ENCODE measurements at places on chromosomes 6 and 20. TPM values are rescaled to one million over a fixed set of nuclear protein-coding genes. Genes with fewer than 3 reads are reported as not detected.

- H3K4me3 ChIP-seq = peak overlapping the region; percentile 36
- no peaks in the 10 kb centered on the region for H3K36me3 ChIP-seq
- H3K4me1 ChIP-seq = peaks cover 45% of the 10 kb centered on the region
- DNase-seq = peak; percentile 95
- H3K27me3 ChIP-seq = no peaks in the 10 kb centered on the region
These were observed 31.0 kb upstream of the EZR start for GRCh38 chr6:158849899-158850806.

GRCh38 chr6:158568549-158568948, 8.7 kb downstream of the TMEM181 start:
- no peak for DNase-seq
- H3K36me3 ChIP-seq = no peaks in the 10 kb centered on the region
- no peaks in the 10 kb centered on the region for H3K27me3 ChIP-seq
- H3K4me3 ChIP-seq = no peak overlapping the region
- H3K4me1 ChIP-seq = peaks cover 7% of the 10 kb centered on the region

The TGM2 gene
- total RNA-seq = 113 TPM

DNA sequence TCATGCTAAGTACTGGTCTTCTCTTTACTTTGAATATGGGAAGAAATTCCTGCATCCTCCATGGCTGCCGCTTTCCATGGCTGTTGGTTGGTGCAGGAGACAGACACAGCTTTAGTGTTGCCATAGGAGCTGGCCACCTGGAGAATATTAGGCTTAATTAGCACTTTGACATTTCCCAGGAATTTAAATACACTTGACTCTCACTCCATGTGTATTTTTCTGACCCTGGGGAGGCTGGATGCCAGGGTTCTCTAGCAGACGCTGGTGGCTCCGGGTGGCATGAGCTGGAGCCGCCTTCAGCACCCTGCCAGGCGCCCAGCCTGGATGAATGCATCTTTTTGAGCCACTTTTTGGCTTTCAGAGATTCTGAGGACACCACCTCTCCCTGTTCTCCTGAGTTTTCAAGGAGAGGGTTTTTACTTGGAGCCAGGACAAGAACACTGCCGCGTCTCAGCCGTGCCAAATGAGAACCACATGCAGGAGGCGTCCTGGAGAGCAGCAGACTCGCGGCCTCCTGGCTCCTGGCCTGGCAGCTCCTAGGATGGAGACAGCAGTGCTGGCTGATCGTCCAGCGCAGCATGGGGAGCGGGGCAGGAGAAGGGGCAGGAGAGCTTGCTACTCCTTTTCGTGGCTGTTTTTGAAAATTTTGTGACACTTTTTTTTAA, 258.8 kb downstream of the SMOC2 start:
- peaks cover 11% of the 10 kb centered on the region for H3K27me3 ChIP-seq
- H3K27ac ChIP-seq = no peak overlapping the region
- no peak overlapping the region for H3K4me3 ChIP-seq
- no peaks in the 10 kb centered on the region for H3K36me3 ChIP-seq

The OTOR gene
- total RNA-seq = not detected

- H3K27ac ChIP-seq = no peak overlapping the region
- no peak overlapping the region for H3K4me3 ChIP-seq
- no peaks in the 10 kb centered on the region for H3K4me1 ChIP-seq
- H3K36me3 ChIP-seq = no peaks in the 10 kb centered on the region
- H3K27me3 ChIP-seq = no peaks in the 10 kb centered on the region
- DNase-seq = peak; percentile 30
These were observed 300.2 kb downstream of the UTRN start for GRCh38 chr6:144585217-144585814.

The FBXO9 gene
- 60.0 TPM for total RNA-seq

DNA sequence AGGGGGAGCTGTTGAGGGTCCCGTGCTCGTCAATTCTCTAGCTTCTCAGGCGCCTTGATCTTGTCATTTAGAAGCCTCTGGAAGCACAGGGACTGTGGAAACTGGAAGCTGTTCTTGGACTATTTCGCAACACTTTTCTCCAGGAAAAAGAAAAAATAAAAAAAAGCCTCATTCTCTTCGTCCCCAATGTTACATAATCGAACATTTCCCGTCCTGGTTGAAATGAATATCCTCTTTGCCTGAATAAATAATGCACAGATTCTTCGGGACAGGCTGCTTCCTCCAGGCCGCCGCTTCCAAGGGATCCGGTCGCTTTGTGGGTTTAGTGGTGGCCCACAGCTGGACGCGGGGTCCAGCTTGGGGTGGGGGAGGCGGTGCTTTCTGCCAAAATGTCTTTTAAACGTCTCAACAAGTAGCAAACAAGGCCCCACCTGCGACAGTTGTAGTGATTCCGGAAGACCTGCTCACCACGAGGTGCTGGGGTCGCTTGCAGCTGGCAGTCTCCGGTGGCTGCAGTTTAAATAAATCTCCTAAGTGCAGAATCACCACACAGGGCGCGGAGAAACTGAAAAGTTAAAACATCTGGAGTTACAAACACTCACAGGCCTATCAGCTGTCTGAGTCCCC, 125.9 kb upstream of the ESR1 start:
- no peak for DNase-seq
- no peak overlapping the region for H3K27ac ChIP-seq
- H3K4me1 ChIP-seq = no peaks in the 10 kb centered on the region
- no peaks in the 10 kb centered on the region for H3K36me3 ChIP-seq
- no peak overlapping the region for H3K4me3 ChIP-seq

DNA sequence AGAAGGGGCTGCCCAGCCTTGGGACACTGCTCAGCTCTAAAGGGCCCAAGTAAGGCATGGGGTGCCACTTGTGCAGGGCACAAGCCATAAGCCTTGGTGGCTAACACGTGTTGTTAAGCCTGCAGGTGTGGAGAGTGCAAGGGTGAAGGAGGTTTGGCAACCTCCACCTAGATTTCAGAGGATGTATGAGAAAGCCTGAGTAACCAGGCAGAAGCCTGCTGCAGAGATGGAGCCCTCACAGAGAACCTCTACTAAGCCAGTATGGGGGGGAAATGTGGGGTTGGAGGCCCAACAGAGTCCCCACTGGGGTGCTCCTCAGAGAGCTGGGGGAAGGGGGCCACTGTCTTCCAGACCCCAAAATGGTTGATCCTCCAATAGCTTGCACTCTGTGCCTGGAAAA, 32.6 kb downstream of the SERINC1 start:
- H3K36me3 ChIP-seq = peaks cover 13% of the 10 kb centered on the region
- no peaks in the 10 kb centered on the region for H3K27me3 ChIP-seq
- no peak overlapping the region for H3K4me3 ChIP-seq
- no peak for DNase-seq
- no peak overlapping the region for H3K27ac ChIP-seq

DNA sequence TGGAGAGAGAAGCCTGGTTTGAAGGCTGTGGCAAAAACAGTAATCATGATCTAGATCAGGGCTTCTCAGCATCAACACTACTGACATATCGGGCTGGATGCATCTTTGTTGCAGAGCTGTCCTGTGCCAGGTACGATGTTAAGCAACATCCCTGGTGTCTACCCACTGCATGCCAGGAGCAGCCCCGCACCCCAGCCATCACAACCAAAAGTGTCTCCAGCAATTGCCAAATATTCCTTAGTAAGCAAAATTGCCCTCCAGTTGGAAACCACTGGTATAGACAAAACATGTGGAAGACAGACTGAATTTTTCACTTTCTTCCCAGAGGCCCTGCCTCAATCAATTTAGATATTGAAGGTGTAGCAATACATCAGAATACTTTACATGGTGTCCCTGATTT, 147.6 kb upstream of the NRN1 start:
- peaks cover 4% of the 10 kb centered on the region for H3K27me3 ChIP-seq
- no peaks in the 10 kb centered on the region for H3K4me1 ChIP-seq
- H3K27ac ChIP-seq = no peak overlapping the region
- DNase-seq = no peak
- H3K4me3 ChIP-seq = no peak overlapping the region
- H3K36me3 ChIP-seq = no peaks in the 10 kb centered on the region

Data from Panc1 (cell line).